Iris pigment epithelial cell (primary cell): ENCODE measurements at places on chromosomes 11 and 22.

GRCh38 chr22:16783930-16784354 lies 41.3 kb downstream of the XKR3 start:
- DNase-seq, result no peak

GRCh38 chr22:43159484-43160178 lies 8.3 kb downstream of the TSPO start:
- DNase-seq, result no peak

DNA sequence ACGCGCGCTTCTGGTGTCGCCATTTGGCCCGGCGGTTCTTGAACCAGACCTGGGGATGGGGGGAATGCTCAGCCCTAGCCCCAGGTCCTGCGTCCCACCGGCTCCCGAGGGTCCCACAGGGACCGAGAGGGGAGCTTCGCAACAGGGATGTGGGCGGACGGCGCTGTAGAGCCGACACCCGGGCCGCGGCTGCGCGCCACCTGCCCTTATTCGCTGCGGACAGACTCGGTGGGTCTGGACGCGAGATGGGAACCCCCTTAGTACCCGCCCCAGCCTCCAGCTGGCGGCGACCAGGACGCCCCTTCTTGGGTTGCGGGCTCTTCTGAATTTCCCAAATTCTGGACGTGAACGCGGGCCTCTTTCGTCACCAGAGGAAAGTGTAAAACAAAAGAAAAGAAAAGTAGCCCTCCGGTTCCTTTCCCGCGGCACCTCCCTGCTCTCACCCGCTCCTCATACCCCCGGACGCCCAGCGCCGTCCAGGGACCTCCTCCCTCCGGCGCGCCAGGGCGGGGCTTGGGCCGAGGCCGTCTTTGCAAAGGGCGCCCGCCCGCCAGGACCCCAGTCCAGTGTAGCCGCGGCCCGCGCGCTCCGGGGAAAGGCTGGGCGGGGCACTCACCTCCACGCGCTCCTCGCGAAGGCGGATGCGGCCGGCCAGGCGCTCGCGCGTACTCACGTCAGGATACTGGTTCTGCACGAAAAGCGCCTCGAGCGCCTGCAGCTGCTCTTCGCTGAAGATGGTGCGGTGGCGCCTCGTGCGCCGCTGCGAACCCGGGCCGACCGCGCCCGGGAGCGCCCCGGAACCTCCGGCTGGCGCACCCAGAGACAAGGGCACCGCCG lies 827 bp downstream of the GSC2 start:
- peak; percentile 22 for DNase-seq

GRCh38 chr22:21043860-21044535 lies 1.7 kb upstream of the LRRC74B start:
- DNase-seq, result no peak

DNA sequence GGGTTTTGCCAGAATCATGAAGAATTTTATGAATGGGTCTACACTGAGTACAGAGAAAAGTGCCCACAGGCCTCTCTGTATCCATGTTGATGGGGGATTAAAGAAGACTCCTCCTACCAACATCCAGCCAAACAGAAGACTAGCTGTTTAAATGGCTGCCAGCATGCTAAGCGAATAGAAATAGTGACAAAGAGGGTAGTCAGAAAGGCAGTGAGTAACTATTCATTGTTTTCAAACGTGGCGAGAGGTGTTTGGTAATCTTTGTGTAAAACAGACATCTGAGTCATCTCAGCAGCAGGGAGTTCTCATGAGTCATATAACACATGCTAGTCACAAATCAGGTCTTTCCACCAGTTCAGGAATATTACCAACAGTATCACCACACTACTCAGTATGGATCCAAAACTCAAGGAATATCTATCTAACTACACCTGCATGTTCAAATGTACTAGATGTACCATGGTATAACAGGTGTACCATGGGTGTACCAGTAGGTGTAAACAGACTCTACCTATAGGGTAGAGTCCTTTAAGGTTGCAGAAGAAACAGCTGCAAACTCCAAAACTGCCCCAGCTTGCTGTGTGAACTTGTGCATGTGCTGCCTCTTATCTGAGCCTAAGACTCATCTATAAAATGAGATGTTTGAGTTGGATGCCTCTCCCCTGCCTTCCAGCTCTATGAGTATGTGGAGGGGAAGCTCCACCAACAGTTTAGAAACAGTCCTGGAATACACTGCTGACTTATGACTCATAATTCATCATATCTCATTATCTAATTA lies 82.0 kb downstream of the SLC1A2 start:
- DNase-seq, result peak; percentile 99

GRCh38 chr11:103844327-103845215 lies 191.9 kb upstream of the DDI1 start:
- DNase-seq, result no peak

- DNase-seq, result peak; percentile 79
Measured at GRCh38 chr11:73393479-73394415, 17.5 kb downstream of the RELT start.

GRCh38 chr22:40607506-40607905 lies 29.0 kb downstream of the MRTFA start:
- DNase-seq, result no peak

- DNase-seq, result no peak
Measured at GRCh38 chr22:50323900-50324299, 2.9 kb downstream of the DENND6B start.

GRCh38 chr11:22520521-22520920 lies 105.1 kb downstream of the FANCF start:
- DNase-seq, result no peak

- no peak for DNase-seq
Measured at GRCh38 chr11:46445192-46445919, 53.8 kb upstream of the CHRM4 start.

DNA sequence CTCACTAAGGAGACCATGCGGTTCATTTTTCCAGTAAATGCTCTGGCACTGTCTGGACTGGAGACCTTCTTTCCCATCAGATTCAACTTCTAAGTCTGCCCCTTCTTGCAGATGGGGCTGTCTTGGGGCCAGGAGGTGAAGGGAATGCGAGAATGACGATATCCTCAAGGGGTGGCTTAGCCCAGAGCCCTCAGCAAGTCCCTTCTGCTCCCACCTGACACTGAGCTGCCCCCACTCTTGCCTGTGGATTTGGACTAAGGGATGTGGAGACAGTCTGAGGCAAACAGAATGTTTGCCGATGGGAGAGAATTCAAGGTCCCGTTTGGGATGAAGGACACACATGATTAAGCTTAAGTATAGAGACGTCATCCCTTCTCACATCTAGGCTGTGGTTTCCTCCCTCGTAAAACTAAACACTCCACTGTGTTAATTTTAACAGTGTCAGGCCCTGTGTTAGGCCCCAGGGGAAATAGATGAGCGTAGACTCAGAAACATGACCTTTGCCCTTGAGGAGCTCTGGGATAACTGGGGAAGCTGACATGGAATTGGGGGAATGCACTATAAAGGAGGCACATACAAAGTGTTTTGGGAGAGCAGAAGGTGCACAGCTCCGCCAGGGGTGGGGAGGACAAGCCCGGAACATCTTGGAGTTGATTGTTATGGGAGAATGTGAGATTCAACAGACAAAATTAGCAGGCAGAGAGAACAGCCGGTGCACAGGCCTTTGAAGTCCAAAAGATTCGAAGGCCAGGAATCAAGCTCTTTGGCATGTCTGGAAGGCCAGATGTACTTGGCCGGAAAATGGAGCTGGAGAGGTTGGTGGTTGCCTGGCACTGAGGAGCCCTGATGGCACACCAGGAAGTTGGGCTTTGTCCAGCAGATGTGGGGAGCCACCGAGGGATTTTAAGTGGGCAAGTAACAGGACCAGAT lies 71.6 kb downstream of the ST3GAL4 start:
- no peak for DNase-seq

DNA sequence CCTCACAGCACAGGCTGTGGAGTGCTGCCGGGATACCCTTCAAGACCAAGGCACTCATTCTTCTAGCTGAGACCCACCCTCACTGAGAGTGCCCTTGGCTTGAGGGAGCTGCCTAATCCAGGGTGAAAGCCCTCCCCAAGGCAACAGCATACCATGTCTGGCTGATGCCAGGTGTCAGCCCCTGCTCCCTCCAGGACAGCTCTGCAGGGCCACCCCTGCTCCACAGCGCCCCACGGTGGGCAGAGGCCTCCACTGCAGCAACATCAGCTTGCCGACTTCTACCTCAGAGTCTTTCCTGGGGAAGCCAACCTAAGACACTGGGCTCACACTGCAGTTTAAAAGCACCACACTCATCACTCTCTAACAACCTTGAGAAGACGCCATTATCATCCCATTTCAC lies 29.0 kb downstream of the TTLL1 start:
- peak; percentile 9 for DNase-seq

- peak; percentile 73 for DNase-seq
Measured at GRCh38 chr22:29617922-29618629, 14.6 kb downstream of the NF2 start.

GRCh38 chr11:30344085-30344484 lies 21.2 kb downstream of the ARL14EP start:
- no peak for DNase-seq
